ENCODE measurements at places on chromosomes 16 and 17.

DNA sequence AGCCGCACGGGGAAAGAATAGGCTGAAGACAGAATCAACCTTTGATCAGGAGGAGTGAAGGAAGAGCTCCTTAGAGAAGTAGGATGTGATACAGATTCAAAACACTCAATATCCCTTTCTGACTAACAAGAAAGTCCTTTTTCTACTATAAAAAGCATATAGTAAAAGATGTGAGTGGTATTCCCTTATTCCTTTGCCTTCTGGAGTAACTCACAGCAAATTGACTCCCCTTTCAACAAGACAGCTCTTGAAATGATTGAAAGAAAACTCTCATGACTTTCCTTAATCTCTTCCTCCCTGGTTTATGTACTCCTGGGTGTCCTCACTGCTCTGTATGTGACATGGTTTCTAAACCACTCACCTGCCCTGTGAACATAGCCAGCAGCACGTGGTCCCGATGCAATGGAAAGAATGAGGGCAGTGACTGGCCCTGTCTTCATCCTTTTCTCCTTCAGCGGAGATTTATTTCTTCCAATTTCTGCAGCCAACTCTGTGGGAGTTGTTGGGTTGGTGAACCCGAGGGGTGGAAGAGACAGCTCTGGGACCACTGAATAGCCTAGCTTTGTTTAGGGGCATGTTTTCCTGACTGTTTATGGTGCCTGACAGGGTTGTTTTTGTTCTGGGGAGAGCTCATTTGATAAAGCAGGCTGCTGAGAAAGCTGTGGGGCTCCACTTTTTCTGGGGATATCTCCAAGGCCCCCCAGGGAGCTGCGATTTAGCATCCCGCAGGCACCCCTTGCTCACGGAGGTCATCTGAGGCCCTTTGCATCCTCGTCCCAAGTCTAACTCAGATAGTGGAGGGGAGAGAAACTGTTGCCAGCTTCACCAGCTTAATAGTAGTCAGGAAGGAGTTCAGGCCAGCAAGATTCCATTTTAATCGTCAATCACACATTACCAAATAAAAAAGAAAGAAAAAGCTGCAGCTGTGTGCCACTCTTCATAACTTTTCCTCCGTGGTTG, 46.7 kb downstream of the MAP2K6 start:
- no peak for DNase-seq

DNA sequence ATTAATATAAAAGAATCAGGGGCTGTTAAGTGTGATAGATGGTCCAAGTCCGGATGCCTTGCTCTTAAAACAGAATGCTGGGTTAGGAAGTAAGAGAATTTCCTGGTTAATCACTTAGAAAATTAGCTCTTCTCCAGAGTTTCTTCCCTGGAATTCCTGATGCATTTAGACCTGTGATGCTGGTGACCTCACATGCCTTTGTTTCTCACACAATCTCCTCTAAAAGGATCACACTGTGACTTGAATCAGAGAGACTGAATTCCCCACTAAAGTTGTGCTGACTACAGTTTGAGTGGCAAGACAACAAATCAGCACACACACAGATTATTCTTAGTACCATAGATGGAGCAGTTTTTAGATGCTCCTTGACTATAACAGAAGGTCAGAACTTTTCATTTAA, 4.4 kb upstream of the RNF43 start:
- DNase-seq = no peak

DNA sequence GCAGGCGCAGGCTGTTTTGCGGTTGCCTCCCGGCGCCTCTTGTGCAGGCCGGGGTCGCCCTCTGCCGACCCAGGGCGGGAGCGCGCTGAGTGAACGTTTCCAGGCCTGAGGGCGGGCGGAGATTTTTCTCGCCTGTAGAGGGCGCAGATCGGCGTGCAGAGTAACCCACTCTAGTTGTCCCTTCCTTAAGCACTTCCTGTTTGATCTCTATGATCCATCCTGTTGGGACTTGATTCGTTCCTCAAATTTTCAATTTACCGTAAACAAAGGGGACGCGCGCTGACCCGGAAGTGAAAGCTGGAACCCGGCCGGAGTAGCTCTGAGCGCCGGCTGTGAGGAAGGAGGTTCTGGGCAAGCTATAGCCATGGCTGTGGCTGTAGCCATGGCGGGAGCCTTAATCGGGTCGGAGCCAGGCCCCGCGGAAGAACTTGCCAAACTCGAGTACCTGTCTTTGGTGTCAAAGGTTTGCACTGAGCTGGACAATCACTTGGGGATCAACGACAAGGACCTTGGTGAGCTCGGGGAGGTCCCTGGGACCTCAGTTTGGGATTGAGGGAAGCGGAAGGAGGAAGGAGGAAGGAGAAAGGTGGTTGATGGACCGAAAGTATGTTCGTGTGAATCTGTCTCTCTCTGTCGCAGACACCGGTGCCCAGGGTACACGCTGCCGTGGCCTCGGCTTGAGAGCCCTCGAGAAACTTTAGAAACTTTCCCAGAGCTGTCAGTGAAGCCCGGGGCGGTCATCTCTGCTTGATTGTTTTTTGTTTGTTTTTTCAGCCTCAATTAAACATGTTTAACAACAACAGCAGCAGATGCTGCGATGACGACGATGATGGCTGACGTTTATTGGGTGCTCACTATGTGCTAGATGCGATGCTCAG, at the start of gene DHX8:
DHX8 (plus strand) TSS at position 302 of the 878 bp plus-strand sequence; CDS start at position 365, 63 bp downstream.
- peak; percentile 97 for DNase-seq

- DNase-seq = peak; percentile 73
Observed at GRCh38 chr16:69396187-69397061, 10.6 kb upstream of the TERF2 start.

GRCh38 chr17:54381482-54381881, 519.2 kb upstream of the TOM1L1 start:
- DNase-seq = no peak

- DNase-seq = no peak
Observed at GRCh38 chr16:68434624-68435210, 13.6 kb downstream of the SMPD3 start.

DNA sequence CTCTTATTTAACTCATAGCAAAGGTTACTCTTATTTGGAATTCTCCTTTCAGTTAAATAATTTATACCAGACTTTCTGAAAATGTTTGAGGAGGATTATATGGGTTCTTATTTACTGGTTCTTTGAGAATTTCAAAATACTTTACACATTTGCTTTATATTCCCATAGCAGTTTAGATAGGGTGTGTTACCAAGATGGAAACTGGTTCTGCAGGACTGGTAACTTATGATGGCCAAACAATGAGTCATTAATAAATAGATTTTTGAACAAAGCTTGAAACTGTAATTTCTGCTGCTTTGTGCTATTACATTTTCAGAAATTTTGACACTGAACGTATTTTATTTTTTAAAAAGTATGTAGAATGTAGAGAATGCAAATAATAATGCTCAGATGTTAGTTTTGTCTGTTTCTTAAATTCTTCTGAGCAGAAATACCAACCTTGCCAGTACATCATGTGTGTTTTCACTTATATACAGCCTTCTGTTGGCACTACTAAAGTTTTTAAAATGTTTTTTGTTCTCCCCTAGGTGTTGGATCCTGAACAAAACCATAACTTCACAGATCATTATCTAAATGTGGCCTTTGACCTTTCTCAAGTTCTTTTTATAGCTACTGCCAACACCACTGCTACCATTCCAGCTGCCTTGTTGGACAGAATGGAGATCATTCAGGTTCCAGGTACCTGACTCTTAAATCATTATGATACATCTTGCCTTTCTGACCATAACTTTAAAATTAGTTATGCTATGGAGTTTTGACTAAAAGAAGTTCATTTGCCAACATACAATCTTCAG, 48.3 kb upstream of the ABCC11 start:
- DNase-seq = no peak

DNA sequence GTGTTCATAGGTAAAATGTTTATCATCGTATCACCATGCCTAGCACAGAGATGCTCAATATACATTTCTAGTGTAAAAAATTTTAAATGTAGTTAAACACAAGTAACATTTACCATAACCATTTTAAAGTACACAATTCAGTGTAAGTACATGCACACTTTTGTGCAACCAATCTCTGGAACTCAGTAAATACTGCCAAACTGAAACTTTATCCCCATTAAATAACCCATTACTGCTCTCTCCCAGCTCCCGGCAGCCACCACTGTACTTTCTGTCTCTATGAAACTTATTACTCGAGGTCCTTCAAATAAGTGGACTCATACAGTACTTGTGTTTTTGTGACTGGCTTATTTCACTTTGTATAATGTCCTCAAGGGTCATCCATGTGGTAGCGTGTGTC, 29.0 kb downstream of the RMI2 start:
- DNase-seq = no peak

DNA sequence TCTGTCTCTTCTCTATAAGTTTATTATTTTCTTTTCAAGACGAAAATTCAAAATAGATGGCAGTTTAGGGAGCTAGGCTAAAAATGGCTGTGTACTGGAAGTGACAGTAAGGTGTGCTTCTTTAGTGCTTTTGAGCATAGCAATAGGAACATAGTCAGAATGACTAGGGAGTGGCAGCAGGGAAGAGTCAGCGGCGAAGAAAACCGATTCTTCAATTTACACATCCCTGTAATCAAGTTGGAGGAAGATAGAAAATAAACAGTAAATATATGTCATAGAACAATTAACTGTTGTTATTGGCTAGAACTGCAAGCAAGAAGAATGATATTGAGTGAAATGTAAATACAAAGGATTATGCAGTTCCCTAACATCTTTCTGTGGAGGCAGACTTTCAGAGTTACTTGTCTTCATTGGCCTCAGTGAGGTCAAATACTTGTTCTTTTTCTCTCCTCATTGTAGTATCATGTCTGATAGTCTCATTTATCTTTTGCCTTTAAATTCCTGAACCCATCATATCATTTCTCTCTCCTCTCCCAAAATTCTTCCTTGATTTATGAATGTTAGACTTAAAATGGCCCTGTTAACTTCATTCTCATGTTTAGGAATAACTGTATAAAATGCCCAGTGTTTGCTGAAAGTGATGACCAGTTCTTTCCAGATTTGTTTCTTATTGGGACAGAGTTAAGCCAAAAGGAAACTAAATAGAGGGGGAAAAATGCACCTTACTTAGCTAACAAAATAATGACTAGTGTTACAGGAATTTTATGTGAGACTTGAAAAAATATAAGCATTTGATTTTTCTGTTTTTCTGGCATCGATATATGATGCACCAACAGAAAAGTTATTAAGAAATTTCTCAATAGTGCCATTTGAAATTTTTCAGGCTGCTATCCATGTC, 211.4 kb downstream of the BCAS3 start:
- no peak for DNase-seq

DNA sequence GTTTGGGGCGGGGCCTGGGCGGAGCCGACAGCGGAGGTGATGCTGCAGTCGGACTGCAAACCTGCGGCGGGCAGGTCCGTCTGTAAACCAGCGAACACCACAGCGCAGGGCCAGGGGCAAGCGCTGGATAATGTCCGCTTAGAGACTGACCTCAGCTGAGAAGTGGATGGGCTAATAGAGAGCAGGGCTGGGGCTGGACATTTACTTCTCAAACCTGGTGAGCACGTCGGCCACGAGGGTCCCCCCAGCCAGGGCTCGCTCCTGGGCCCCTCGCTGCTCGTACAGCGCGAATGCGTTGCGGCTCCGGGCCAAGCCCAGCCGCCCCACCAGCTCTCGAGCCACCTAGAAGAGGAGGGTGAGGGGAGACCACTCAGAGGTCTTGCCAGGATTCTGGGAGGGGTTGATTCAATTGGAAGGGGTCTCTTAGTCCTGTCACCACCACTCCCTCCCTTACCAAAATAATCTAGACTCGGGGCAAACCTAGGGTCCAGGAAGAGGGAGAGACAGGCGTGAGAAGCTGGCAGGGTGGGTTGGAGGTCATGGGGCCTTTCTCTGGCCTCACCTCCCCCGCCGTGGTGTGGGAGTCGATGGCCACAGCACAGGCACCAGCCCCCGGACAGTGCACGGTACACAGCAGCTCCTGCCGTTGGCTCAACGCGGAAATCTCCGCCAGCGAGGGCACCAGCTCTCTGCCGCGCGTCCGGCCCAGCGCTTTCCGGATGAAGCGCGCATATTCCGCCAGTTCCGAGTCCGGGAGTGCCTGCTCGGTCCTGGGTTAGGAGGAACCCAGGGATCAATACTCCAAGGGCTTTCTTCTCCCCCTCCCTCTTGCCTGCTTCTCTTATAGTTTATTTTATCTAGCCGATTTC, 5.8 kb downstream of the PLEKHH3 start:
- no peak for DNase-seq

DNA sequence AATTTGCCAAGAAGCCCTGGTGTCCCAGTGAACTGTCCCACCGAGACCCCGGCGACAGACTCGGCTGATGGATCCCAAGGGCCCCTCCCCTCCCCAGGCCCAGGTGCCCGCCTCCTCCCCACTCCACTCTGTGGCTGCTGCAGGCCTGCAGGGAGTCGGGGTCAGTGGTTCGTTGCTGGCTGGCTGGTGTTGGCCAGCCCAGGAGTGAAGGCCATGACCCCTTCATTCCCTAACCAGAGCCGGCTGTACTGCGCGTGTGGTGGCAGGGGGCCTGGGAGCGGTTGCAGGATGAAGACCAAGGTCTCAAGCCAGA, 9.2 kb upstream of the TBX2 start:
- no peak for DNase-seq

DNA sequence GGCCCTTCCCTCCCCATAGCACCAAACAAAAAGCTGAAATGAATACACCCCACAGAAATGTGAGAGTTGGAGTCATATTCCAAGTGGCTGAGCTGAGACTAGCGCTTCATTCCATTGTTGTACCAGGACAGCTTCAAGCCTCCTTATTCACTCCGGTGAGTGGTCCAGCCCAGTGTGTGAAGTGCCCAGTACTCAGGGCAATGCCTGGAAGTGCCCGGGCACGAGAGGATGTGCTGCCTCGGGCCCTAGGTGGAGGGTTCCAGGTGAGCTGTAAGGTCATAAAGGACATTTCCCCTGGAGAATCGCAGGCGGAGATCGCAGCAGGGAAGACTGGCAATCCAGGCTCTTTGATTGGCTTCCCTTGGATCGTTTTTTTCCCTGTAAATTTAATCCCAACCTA, 5.4 kb upstream of the CYLD start:
- DNase-seq = no peak

DNA sequence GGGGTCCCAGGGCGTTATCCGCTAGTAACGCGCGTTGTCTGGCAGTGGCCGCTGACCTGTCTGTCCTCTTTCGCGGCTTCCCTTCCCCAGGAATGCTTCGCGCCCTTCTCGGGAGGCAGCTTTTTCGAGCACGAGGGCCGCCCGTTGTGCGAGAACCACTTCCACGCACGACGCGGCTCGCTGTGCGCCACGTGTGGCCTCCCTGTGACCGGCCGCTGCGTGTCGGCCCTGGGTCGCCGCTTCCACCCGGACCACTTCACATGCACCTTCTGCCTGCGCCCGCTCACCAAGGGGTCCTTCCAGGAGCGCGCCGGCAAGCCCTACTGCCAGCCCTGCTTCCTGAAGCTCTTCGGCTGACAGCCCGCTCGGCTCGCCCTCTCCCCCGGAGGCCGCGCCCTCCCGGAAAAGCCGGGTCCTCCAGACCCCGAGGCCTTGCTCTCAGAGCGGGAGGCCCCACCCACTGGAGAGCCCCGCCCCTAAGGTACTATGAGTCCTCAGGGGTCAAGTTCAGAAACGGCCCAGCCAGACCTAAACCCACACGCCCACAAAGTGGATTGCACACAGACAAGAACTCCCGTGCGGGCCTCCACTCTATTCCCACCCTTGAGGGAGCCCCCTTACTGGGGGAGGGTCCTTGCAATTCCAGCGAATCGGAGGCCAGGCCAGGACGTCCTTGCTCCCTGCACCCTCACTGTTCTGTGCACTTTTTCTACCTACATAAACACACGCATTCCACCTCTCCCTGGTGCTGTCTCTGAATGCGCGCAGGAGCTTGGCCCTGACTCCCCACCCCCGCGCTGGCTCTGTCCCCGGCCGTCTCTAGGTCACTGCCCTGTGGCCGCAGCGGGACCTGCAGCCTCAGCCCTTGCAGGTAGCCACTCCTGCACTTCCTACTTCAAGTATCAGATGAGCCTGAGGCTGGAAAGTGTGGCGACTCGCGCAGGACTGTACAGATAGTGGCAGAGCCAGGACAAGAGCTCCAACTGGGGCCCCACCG, 5.4 kb upstream of the SLC5A2 start:
- no peak for DNase-seq
